ENCODE measurements at places on chromosomes 3 and 15.

- DNase-seq: no peak
These were observed 461.1 kb upstream of the TGFBR2 start for GRCh38 chr3:30145281-30145680.

GRCh38 chr15:68224108-68224507, 5.4 kb downstream of the CLN6 start:
- DNase-seq: no peak

- DNase-seq: no peak
These were observed 93.4 kb downstream of the IL12A start for GRCh38 chr3:160081958-160082533.

DNA sequence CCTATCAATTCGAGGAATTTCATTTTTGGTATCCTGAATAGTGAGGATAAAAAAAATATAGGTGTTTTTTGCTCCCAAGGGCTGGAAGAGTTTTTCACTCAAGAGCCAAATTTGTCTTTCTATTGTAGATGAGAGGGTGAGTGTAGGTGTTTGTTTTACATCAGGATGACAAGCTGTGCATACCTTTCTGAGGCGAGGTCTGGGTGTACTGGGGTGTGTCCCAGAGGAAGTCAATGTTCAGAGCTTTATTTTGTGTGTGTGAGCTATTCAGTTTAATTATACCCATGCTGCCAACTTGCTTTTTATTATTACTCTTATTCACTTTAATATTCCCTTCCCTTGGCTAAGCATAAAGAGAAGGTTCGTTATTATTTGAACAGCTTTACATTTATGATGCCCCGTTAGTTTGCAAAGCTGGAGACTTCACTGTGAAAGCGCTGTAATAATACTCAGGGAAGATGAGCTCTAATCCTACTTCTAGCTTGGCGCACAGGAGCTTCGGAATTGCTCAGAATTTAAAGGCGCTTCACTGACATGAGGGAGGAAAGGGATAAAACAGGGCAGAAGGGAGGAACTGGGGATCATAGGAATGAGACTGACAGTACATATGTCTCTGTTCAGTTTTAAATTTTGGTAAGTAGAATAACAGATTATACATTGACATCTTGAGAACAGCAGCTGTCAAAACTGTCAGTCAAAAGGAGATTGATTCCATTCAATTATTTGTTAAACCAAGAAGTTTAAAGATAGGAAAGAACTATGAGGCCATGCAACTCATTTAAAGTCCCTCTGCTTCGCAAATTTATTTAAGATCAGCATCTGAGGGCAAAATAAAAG, 117.7 kb upstream of the TP63 start:
- no peak for DNase-seq

DNA sequence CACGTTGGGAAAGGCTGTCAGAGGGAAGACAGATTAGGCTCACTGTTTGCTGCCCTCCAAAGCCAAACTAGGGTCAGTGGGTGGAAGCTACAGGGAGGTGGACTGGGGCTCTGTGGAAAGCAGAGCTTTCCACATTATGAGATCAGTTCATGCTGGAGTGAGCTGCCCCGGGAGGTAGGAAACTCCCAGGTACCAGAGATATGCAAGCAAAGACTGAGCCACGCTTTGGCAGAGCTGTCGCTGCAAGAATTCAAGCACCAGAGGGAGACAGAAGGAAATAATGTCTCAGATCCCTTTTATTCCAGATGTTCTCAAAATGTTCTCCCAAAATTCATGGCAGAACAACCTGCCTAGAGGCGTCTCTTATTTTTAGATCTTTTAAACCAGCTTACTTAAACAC, 286.6 kb downstream of the WDR72 start:
- no peak for DNase-seq

DNA sequence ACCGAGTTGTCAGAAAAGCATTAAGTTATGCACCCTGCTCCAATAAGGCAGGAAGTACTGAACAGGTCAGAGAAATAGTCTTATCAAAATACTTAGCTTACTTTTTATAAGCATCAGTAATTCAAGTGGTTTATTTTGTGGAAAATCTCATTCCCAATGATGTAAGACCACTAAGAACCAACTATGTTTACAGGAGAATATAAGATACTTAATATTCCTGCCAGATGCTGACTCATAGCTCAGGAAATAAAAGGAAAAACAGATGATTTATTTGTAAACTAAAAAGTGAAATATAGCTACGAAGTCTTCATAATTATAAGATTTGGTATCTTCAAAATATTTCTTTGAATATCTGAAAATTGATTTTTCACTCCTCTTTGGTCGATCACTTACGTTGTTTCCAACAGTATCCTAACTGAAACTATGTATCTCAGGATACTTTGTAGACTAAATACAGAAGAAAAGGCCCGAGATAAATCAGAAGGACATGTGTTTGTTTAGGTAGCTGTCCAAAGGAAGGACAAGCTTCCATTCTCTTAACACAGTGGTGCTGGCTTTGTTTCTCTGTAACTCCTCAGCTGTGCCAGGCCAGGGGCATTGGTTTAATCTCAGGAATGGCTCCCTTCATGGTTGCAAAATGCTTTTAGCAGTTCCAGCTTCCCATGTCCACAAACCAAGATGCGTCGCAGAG, 295.8 kb downstream of the GBE1 start:
- DNase-seq: no peak

DNA sequence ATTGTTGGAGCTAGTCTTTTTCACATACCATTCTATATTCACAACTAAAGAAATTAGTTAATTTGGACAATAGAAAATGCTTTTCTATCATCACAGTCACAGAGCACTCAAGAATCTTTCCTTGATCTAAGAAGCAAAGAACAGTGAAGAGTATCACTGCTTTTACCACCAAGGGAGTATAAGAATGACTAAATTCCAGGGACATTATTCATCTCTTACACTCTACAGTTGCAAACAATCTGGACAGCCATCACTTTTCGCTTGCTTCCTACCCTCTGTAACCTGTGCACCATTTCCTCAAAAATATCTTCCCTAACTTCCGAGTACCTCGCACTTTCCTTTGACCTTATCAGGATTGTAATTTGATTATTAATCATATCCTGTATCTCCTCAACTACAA, 359.5 kb upstream of the TMCO5A start:
- DNase-seq: no peak

GRCh38 chr15:78312536-78312935, 13.1 kb upstream of the SKIC8 start:
- no peak for DNase-seq

GRCh38 chr15:74869726-74870407, 3.3 kb downstream of the SCAMP2 start:
- peak; percentile 89 for DNase-seq

GRCh38 chr3:15319575-15319974, 12.8 kb downstream of the SH3BP5 start:
- DNase-seq: peak; percentile 86

DNA sequence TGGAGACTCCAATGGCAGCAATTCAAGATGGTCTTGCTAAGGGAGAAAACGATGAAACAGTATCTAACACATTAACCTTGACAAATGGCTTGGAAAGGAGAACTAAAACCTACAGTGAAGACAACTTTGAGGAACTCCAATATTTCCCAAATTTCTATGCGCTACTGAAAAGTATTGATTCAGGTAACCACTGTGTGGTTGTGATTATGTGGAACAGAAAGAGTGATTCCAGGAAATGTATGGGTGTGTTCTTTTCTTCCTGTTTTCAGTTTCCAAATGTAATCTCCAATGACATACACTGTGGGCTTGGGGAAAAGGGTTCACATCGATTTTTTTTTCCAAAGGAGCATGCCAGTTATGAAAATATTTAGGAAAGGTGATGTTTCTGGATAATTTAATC, 10.9 kb downstream of the SCG3 start:
- no peak for DNase-seq

DNA sequence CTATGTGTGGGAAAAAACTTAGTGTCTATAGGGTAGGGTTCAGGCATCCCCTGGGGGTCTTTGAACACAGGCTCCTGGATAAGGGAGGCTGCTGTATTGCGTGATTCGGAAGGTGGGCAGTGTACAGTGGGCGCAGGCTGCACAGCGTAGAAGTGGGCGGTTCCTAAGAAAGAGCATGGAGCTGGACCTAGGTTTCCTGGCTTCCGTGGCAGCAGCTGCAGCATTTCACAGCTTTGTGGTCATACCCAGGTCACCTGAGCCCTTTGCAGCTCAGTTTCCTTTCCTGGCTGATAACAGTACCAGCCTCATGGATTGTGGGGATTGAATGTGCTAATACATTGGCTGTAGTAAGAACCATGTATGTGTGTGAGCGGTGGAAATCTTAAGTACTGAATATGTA, 22.2 kb downstream of the CFAP100 start:
- no peak for DNase-seq

DNA sequence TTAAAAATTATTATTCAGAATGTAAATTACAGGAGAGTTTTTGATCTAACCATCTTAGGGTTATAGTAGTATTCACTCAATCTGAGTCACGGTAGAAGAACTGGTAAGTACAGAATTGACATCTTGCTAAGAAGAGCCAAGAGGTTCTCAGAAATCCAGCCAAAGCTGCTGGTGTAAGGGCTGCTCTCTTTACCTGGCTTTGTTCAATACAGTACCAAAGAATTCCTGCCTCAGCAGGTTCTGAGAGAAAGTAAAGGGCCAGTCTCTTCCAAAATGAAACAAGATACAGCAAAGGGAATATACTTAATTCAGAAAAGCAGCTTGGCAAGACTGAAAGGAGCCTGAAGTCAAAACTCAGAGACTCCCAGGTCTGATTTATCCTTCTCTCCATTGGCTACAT, 193.1 kb downstream of the TNIK start:
- DNase-seq: no peak

DNA sequence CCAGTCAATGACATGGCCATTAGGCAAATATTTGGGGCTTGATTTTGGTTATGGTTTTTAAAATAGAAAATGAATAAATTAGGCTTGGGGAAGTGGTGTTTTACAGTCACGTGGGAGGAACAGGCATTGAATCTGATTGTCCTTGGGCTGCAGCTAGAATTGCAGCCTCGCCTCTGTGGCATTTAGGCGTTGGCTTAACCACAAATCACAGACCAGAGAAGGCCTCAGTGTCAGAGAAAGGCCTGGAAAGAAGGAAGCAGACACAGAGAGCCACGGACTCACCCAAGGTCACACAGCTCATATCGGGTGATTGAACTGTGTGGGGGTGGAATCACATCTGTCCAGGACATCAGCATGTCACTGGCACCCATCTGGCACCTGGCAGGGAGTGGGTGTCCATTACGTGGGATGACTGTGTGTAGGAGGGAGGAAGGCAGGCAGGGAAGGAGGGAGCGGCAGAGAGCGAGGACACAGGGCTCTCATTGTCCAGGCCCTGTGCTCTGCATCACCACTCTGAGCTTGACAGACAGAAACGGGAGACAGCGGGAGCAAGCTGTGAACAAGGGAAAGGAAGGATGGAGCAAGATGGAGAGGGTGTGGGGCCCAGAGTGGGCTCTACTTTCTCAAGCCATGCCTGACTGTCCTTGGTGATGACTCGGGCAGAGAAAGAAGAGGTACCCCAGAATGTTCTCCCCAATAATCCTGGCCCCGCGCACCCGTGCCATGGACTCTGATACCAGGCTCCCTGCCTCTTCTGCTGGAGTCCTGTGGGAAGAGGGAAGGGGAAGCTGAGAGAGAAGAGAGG, 186.4 kb downstream of the FAM43A start:
- DNase-seq: no peak

- no peak for DNase-seq
These were observed 194.2 kb downstream of the EBLN2 start for GRCh38 chr3:73255609-73256029.

GRCh38 chr3:134956395-134956794, 161.3 kb downstream of the EPHB1 start:
- no peak for DNase-seq

DNA sequence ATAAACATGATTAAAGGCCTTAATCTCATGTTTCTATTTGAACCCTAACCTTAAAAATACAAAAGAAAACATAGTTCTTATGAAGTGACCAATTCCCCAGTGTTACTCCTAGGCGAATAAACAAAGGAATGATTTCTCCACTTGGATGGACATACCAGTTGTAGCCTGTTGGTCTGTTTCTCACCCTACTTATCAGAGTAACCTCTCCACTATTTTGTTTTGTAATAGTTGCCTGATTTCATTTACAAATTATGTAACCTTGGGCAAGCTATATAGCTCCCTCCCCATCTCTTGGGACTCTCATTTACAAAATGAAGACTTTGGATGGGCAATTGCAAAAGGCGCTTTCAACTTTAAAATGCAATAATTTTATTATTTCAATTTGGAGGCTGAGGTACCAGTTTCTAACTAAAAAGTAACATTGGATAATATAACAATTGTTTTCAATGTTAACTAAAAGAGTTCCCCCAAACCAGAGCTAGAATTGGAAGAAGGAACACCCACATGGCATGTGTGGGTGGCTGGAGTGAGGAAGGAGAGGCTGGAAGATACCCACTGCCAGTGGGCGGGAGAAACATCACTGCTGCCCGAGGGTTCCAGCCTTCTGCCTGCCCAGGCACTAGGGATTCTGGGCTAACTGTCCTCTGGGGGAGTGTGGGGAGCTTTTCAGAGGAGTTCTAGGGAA, 74.2 kb downstream of the RFTN1 start:
- DNase-seq: no peak

GRCh38 chr15:41919954-41920538, 26.2 kb upstream of the SPTBN5 start:
- peak; percentile 32 for DNase-seq

GRCh38 chr15:39874890-39875549, 45.0 kb downstream of the GPR176 start:
- DNase-seq: no peak

GRCh38 chr15:39549912-39550311, 31.0 kb upstream of the THBS1 start:
- no peak for DNase-seq

DNA sequence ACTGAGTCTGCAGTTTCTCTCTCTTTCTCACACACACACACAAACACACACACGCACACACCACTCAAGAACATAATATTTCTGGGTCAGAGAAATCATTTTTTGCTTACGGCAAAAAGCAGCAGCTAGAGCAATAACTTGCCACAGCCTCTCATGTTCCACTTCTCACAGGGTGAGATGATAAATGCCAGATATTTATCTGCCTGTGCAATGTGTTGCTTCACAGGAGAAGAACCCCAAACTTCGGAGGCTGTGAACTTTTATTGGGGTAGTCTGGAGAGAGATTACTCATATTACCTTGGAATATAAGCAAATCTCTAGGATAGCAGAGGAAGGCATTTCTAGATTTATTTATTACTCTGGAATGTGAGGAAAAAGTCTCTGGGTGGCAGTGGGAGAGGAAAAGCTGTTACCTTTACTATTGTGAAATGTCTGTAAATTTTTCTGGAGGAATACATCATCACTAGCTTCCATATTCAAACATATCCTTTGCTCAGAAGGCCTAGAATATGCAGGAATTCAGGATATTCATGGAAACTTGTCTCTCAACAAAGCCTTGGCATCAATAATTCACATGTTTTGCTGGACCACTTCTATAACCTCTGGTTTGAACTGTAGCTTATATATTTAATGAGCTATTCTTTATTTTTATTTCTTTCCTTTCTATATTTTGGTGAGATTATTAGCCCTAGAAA, 369.2 kb downstream of the NSUN3 start:
- no peak for DNase-seq

GRCh38 chr15:40010686-40011085, 28.3 kb downstream of the SRP14 start:
- DNase-seq: no peak
